ENCODE measurements at places on chromosomes 13 and 19.
A peak's percentile ranks its signal among the peaks of the same experiment; 100 is the strongest.

- no peaks in the 10 kb centered on the region for H3K27me3 ChIP-seq
- DNase-seq = no peak
- H3K27ac ChIP-seq = no peak overlapping the region
- H3K4me3 ChIP-seq = no peak overlapping the region
- H3K4me1 ChIP-seq = peaks cover 25% of the 10 kb centered on the region
These were observed 139.1 kb downstream of the SLC7A1 start for GRCh38 chr13:29456419-29456818.

DNA sequence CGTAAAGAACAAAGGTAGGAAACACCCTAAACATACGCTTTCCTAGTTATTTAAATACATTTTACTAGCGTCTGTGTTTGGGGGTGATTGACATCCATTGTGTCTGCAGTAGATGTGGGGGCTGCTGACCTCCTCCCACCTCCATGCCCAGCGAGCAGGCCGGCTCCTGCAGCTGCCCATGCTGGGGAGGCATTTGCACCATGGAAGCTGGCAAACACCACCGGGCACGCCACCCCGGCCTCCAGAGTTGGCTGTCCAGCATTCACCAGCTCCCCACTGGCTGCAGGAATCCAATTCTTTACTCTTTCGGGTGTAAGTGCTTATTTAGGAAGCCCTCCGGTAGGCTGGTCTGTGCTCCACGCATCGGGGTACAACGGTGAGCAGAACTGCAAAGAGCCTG is 115.4 kb upstream of the USP29 start:
- no peaks in the 10 kb centered on the region for H3K27me3 ChIP-seq
- DNase-seq = no peak
- H3K4me3 ChIP-seq = no peak overlapping the region
- no peak overlapping the region for H3K27ac ChIP-seq
- H3K4me1 ChIP-seq = no peaks in the 10 kb centered on the region
- H3K36me3 ChIP-seq = peaks cover 8% of the 10 kb centered on the region

DNA sequence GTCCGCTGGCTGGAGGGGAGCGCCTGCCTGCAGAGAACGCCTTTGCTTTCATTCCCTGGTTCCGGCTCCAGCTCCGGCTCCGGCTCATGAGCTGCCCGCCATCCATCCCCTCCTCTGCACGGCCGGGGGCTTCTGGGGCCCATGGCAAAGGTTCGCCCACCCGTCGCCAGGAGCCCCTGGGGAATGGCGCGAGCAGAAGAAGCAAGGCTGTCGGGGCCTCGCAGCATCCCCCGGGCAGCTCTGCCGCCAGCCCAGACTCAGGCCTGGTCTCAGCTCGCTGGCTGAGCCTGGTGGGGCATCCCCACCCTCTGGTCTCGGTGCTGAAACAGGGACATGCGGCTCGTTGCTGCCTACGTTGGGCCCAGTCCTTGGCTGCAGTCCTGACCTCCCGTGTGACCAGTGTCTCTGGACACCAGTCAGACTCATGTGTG is 96.8 kb downstream of the KDM4B start:
- H3K36me3 ChIP-seq = peaks cover 29% of the 10 kb centered on the region
- H3K4me3 ChIP-seq = no peak overlapping the region
- H3K27me3 ChIP-seq = no peaks in the 10 kb centered on the region
- H3K4me1 ChIP-seq = peaks cover 24% of the 10 kb centered on the region
- H3K27ac ChIP-seq = no peak overlapping the region

DNA sequence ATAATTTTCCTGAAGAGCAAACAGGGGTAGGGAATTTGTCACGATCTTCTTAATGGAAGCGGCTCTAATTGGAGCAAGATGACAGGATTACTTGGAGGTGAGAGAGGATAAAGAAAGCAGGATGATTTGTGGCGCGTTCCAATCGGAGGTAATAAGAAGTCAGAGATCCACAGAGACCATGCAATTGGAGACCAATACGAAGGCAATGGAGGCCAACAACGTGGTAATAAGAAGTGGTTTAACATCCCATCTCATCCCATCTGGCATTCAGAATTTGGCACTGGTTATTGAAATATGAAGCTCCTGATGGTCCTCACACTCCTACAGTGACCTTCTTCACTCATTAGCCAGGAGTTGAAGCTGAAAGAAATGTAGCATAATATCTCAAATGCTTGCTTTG is 130.6 kb downstream of the DLEU7 start:
- no peak overlapping the region for H3K4me3 ChIP-seq
- H3K36me3 ChIP-seq = no peaks in the 10 kb centered on the region
- DNase-seq = no peak
- peaks cover 18% of the 10 kb centered on the region for H3K4me1 ChIP-seq
- peak overlapping the region; percentile 13 for H3K27ac ChIP-seq

GRCh38 chr19:38577826-38578225 is 39.9 kb downstream of the MAP4K1 start:
- H3K4me3 ChIP-seq = no peak overlapping the region
- DNase-seq = no peak
- no peaks in the 10 kb centered on the region for H3K36me3 ChIP-seq
- no peak overlapping the region for H3K27ac ChIP-seq

DNA sequence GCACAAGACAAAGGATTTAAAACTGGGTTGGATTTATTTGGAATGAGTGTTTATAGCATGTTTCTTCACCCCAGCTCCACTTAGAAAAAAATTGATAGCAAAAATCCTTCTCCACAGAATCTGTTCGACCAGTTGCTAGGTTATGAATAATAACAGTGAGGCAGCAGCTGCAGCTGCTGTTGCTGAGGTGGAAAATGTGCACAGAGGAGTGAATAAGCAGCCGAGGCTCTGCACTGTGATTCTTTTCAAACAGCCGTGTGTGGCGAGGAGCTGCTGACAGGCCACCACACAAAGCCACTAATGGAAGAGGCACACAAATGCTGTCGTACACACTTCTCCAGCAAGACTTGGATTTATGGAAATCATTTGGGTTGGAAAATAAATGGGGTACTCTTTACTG is 6.4 kb upstream of the RASL11A start:
- H3K4me3 ChIP-seq = no peak overlapping the region
- H3K4me1 ChIP-seq = peaks cover 39% of the 10 kb centered on the region
- H3K27ac ChIP-seq = peak overlapping the region; percentile 82
- no peaks in the 10 kb centered on the region for H3K27me3 ChIP-seq
- no peak for DNase-seq
- H3K36me3 ChIP-seq = peaks cover 4% of the 10 kb centered on the region

- H3K36me3 ChIP-seq = no peaks in the 10 kb centered on the region
- no peak for DNase-seq
- no peak overlapping the region for H3K27ac ChIP-seq
- no peak overlapping the region for H3K4me3 ChIP-seq
- no peaks in the 10 kb centered on the region for H3K4me1 ChIP-seq
These were observed 2889.6 kb upstream of the PCDH20 start for GRCh38 chr13:64305246-64305645.

Measured in mesothelial cell of epicardium (in vitro differentiated cells).